ENCODE measurements at places on chromosomes 6 and 20.
A peak's percentile ranks its signal among the peaks of the same experiment; 100 is the strongest.

GRCh38 chr6:548091-548490 lies 108.8 kb downstream of the HUS1B start:
- DNase-seq: no peak

DNA sequence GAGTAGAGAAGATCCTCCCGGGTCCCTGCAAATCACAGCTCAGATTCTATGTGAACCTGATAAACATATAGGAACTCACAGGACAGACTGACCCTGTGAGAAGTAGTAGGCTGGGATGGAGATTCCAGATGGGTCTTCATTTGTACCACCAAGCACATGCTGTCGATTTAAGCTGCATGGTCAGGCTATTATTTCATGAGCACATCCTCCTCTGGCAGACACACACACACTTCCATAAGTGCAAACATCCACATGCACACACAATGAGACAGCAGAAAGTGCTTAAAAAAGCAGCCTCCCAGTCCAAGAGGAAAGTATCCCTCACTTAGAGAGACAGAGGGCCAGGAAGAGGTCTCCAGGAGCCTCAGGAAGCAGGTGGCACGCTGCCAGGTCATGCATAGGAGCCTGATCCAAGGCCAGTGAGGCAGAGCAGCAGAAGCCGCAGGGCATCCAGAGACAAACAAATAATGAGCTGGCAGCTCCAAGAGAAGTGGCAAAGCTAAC lies 131.8 kb downstream of the UNC5CL start:
- peak; percentile 93 for DNase-seq

DNA sequence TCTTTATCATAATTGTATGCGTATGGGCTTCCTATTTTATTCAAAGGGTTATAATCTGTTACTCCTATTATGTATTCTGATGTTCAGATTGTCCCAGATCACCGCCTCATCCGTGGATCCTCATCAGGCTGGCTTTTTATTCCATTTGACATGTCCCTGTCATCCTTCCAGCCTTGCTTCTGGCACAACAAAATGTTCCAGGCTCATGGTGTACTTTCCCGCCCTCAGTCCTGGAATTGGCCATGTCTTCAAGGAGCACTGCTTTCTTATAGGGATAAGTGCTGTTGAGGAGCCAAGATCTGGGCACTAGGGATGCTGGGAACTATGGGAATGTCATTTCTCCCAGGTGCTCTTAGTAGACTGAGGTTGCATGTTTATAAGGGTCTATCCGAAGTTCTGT lies 207.8 kb downstream of the JARID2 start:
- no peak for DNase-seq

- DNase-seq: no peak
Observed at GRCh38 chr20:58344741-58345140, 35.2 kb downstream of the RAB22A start.

- DNase-seq: no peak
Observed at GRCh38 chr6:13025893-13026499, 302.3 kb downstream of the TBC1D7 start.

DNA sequence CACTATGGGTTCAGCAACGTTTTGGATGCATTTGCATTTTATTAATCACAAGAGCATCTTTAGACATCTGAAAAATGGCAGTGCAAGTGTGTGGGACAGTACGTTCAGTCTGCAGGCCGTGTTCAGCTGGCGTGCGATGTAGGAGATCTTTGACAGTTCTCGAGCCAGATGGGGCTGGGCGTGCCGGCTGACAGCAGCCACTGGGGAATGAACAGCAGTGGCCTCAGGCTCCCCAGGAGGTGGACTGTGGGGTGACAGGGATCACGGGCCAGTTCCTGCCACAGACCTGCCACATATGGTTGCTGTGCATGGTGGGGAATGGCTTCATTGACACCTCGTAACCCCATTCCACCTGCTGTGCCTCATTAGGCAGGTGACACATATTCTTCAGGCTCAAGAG lies 16.4 kb upstream of the MLN start:
- no peak for DNase-seq

GRCh38 chr6:169452117-169452868 lies 198.6 kb upstream of the THBS2 start:
- DNase-seq: no peak

DNA sequence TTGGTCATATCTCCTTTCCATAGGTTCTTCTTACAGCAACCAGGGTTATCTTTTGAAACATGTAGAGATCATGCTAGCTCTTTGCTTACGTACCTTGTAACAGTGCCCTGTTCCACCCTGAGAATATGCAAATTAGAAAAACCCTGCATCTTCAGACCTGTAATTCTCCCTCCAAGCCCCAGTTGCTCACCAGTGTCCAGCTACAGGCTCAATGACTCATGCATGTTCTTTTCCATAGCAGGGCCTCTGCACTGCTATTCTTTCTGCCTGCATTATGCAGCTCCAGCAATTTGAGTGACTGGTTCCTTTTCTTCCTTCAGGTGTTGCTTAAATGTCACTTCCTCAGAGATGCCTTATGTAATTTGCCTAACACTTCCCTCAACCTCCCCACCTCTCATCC lies 636.2 kb downstream of the KHDRBS2 start:
- no peak for DNase-seq

- no peak for DNase-seq
Observed at GRCh38 chr20:64112691-64113443, 5.5 kb upstream of the NPBWR2 start.

DNA sequence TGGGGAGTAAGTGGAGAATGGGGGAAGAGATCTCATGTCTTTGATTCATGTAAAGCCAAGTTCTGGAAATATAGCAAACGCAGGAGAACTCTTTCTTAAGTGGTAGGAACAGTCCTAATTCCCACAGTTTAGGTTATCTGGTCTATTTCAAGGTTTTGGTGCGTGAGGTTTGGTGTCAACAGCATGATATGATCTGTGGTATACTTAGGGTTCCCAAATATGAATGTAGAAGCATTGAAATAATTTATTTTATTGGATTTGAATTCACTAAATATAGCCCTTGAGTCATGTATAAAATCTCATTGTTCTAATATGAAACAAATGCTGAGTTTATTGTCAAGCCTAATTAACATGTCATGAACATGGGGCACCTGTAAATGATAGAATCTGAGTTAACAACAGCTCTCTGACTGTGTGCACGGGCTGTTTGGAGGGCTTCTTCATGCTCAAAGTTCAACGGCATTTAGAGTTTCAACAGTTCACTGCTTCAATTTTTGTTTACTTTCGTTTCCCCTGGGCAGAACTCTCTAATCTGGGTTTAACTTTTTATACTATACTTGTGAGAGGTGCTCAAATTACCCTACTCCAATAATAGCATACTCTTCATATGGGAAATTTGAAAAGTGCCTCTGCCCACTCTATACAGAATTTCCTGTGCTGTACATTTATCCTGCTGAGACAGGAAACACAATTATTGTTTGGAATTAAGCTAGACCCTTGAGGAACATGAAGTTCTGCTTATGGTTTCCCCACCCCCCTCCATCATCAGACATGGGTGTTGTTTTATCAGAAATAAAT lies 236.3 kb upstream of the ZNF217 start:
- DNase-seq: no peak

DNA sequence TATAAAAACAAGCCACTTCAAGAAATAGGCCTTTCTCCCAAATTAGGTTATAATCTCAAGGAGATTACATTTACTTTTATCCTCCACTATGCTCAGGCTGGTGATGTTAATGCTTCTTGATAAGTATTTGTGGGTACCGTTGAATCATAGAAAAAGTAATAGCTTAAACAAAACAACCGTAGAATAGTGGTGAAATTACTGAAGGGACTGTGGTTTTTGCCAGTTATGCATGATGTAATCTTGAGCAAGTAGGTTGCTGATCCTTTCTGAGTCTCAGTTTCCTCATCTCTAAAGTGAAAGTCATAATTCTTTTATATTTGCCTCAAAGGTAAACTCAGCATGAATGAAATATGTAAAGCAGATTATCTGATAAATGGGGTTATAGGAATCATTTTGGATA lies 187.3 kb upstream of the JAG1 start:
- DNase-seq: no peak

GRCh38 chr6:62283796-62284411 lies 2.1 kb downstream of the KHDRBS2 start:
- peak; percentile 70 for DNase-seq

DNA sequence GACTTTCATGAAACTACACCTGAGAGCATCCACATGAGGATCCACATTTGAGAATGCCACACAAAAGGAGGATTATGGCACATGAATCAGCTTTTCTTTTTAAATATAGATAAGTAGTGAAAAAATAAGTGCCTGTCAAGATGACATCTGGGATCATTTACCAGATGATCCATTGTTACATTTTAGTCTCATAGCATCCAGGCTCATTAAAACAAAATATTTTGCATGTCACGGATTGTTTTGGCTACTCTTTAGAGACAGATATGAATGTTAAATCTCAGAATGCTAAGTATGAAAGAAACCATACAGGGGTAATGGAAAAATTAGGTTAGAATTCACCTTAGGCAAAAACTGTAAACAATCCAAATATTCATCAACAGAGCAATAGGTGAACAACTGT lies 66.7 kb downstream of the MYO6 start:
- DNase-seq: no peak

- DNase-seq: no peak
Observed at GRCh38 chr20:55252521-55252920, 752.8 kb downstream of the CBLN4 start.

- DNase-seq: no peak
Observed at GRCh38 chr6:92184933-92185332, 1234.4 kb downstream of the EPHA7 start.

DNA sequence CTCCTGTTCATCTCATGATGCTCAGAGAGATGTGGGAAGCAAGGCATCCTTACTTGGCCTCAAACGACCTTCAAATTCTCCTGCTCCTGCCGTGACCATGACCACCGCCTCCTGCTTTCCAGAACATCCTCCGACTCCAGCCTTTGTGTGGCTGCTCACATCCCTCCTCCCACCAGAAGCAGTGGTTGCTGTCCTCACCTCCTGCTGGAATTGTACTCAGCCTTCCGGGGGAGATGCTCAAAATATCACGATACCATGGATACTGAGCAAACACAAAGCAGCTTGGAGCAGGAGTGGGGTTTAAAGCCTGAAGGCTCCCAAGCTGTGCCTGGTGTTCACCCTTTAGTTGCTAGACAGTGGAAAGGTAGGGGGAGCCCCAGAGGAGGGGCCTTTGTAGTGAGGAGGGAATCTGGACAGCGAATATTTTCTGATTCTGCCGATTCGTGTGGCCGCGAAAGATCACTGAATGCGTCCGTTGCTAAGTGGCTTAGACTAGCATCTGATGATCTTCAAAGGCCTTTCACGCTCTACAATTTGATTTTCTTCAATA lies 9.3 kb upstream of the DUSP22 start:
- no peak for DNase-seq

GRCh38 chr6:168305096-168305749 lies 14.4 kb downstream of the DACT2 start:
- DNase-seq: no peak

GRCh38 chr6:119240257-119241110 lies 109.1 kb downstream of the MAN1A1 start:
- DNase-seq: no peak

DNA sequence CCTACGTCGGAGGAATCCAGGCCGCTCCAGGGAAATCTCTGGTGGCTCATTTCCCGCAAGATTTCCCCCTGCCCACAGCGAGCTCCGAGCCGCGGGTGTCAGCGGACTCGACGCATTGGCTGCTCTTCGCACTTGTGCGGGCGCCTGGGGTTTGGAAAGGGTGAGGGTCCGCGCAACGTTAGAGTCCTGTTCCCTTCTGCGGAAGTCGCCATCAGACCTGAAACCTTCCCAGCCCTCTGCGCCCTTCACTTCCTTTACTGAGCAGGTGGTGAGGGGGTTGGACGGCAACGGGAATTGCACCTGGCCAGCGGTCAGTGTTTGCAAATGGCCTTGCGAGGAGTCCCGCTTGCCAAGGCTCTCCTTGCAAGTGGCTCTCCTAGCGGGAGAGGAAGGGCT lies 8.4 kb downstream of the PAX1 start:
- no peak for DNase-seq

- peak; percentile 46 for DNase-seq
Observed at GRCh38 chr6:72621291-72622093, at the start of gene KCNQ5. Gene KCNQ5, plus strand, starts transcription at chr6:72622064.

DNA sequence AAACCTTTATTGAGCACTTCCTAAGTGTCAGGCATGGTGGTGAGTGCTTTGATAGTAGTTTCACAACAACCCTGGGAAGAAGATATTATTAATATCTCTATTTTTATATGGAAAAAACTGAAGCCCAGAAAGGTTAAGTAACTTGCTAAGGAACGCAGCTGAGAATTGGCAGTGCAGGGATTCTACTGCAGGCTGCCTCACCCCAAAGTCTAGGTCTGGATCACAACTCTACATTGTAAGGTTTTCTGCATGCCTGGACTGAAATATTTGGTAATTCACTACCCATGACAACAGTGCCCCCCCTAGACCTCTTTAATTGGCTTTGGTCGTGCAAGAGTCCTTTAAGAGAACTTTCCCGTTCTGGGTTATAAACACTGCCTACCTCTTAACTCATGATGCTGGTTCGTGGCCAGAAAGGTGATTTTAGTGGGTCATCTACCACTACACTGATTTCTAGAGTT lies 67.1 kb upstream of the KCNQ5 start:
- no peak for DNase-seq

DNA sequence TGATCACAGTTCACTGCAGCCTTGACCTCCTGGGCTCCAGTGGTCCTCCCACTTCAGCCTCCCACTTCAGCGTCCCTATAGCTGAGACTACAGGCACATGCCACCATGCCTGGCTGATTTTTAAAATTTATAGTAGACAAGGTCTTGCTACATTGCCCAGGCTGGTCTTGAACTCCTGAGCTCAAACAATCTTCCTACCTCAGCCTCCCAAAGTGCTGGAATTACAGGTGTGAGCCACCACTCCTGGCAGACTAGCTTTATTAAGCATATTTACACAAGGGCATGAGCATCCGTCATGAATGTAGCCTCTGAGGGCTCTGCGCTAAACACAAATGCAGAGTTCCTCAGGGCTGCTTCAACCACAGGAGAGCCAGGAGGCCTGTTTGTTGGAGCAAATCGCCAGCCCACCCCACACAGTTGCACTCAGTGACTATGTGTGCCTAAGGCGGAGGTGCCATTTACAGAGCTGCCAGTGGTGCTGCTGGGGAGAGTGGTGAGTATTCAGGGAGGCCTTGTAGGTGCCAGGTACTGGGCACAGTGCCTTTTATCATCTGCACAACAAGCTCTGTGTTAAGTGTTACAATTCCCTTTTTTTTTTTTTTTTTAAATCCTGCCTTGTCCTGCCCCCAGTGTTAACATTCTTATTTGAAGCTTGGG lies 78.2 kb downstream of the PSMG4 start:
- no peak for DNase-seq

DNA sequence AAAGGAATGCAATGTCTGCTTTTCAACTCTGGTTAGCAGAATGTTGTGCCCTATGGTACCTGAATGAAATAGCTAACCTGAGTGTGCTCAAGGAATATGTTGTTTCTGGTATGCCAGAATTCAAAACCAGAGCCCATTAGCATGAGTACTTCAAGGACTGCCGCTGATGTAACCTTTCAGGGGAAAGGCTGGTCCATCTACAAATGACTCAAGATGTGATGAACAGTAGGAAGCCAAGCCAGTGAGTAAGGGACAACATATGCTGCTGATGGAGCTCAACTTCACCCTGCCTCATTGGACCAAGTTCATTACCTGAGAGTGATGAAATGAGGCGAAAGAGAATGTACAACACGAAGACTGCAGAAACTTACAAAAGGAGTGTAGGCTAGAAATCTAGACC lies 95.7 kb upstream of the BMP2 start:
- no peak for DNase-seq
